ENCODE measurements at places on chromosomes 1 and 21. TPM values are rescaled to one million over a fixed set of nuclear protein-coding genes. Genes with fewer than 3 reads are reported as not detected.

DNA sequence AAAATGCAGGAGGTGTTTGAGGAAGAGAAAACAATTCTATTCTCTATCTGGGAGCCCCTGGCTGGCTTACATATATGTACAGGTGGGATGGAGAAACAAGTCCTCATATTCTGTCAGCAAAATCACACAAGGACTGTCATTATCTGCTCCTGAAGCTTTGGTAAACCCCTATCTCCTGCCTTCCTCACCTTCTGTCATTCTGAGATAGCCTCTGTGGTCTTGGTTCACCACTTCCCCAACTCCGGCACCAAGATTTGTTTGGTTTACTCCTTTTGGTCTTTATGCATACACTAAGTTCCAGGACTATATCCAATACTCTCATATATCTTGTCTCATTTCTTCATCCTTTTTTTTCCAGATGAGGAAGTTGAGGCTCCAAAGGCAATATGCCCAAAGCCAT, 551.1 kb downstream of the PLPP3 start:
- no peak overlapping the region for H3K27ac ChIP-seq
- no peaks in the 10 kb centered on the region for H3K36me3 ChIP-seq
- no peaks in the 10 kb centered on the region for H3K4me1 ChIP-seq
- no peak overlapping the region for H3K4me3 ChIP-seq

DNA sequence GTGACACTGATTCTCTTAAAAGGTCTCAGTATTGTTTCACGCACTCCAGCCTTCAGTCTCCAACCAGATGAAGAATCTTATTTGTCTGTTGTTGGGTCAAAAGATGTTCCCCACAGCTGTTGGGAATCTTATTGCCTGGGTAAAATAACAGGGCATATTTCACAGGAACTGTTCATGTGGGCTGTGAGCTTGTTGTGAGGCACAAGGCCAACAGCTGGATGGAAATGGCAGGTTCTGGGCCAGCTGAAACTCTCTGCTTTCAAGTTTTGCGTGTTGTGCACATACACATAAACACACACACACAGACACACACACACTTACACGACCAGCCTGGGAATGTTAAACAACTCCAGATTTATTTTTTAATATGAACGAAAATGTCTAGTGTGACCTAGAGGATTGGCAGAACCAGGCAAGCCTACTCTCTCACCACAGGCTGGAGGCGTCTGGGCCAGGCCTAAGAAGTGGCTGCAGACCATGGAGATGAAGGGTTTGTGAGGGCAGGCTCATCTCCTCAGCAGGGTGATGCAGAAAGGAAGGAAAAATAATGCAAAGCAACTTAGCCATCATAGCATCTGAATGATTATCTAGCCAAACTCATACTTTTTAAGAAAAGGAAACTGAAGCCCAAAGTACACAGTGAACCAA, 357.0 kb downstream of the TTLL7 start:
- peaks cover 5% of the 10 kb centered on the region for H3K4me1 ChIP-seq
- H3K27me3 ChIP-seq: no peaks in the 10 kb centered on the region
- H3K4me3 ChIP-seq: no peak overlapping the region
- H3K36me3 ChIP-seq: no peaks in the 10 kb centered on the region
- no peak for DNase-seq

DNA sequence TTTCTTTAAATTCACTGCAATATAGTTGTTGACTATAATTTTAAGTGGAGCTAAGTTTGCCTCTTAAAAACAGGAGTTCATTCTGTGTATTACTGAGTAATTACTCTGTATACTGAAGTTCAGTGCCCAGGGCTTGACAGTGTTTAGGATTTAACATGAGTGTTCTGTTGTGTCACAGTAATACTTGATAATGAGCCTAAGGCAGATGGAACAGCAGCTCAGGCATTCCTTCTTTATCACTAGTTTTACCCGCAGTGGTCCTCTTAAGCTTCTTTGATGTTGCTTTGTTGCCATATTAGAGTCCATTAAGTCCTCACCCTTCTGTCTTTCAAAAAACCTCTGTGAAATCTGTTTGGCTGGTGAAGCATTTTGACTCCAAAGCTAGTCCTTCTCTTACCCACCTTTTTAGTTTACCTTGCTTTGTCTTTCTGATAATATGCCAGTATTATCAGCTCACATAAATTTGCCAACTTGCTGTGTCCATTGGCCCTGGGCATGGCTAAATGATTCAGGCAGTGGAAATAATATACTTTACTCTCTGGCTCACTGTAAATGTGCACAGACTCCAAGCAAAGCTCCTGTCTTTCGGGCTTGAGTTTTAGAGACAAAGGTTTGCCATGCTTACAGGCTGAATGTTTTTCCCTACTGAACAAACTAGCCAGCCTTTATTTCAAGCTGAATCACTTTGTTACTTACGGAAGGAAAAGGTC, 17.7 kb downstream of the HIPK1 start:
- no peak for DNase-seq
- peak overlapping the region; percentile 61 for H3K4me3 ChIP-seq
- peak overlapping the region; percentile 98 for H3K27ac ChIP-seq
- peaks cover 85% of the 10 kb centered on the region for H3K4me1 ChIP-seq

DNA sequence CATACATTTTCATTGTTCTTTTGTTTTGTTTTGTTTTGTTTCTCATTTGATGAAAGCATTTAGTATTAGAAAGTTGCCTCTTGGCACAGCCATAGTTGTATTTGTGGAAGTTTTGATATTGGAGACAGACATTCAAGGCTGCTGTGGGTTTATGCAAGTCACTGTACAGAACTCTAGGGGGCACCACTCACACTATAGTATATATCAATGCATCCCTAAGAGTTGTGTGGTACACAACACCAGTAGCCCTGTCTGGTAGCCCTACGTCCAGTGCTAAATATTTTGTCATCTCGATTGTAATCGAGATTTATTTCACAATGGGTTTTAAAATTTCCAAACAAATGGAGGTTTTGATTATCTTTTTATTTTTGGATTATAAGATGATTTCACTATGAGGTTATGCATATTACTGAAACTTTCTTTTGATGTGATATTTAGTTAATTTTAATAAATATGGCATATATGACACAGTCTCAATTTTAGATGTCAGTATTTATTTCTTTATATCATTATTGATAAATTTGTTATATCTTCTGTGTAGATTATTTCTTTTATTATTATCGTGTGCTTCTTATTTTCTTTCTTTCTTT, 112.2 kb downstream of the NR5A2 start:
- H3K27ac ChIP-seq: no peak overlapping the region
- H3K4me3 ChIP-seq: no peak overlapping the region
- no peaks in the 10 kb centered on the region for H3K36me3 ChIP-seq
- DNase-seq: peak; percentile 35
- no peaks in the 10 kb centered on the region for H3K27me3 ChIP-seq

- no peak overlapping the region for H3K4me3 ChIP-seq
- H3K27ac ChIP-seq: no peak overlapping the region
- no peaks in the 10 kb centered on the region for H3K27me3 ChIP-seq
- no peak for DNase-seq
- H3K36me3 ChIP-seq: no peaks in the 10 kb centered on the region
Measured at GRCh38 chr1:93576746-93577145, 104.9 kb downstream of the BCAR3 start.

GRCh38 chr1:101150670-101151069, 86.1 kb upstream of the S1PR1 start:
- H3K4me3 ChIP-seq: no peak overlapping the region
- DNase-seq: no peak
- peak overlapping the region; percentile 40 for H3K27ac ChIP-seq
- peaks cover 68% of the 10 kb centered on the region for H3K4me1 ChIP-seq
- H3K36me3 ChIP-seq: no peaks in the 10 kb centered on the region

DNA sequence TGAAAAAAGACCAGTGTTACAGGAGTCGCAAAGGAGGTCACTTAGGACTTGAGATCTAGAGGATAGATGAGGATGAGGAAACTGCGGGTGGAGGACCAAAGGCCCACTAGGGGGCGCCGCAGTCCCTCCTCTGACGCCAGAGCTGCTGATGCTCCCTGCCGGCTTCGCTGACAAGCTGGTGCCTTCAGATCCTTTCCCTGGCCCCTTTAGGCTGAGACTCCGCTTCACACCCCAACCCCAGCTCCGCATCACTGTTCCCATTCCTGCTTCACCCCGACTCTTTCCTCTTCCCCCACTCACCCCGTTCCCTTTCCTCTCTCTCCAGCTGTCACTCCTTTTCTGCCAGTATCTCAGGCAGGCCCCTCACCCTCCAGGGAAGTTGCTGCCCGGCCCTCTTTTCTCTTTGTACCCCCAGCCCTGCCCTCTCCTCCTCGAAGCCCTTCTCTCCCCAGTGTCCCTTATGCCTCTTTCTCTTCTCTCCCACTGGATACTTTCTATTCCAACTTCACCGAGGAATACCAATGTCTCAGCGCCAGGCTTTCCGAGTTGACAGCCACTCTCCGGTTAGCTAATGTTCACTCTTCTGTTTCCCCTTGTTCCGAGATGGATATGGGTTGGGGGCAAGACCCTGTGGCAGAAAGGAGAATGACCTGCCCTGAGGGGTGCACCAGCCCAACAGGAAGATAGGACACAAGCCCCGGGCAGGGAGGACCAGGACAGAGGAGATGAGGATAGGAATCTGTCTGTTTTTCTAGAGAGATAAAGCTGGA, 4.5 kb downstream of the KCNJ9 start:
- no peak overlapping the region for H3K27ac ChIP-seq
- H3K27me3 ChIP-seq: peaks cover 24% of the 10 kb centered on the region
- H3K4me3 ChIP-seq: no peak overlapping the region
- H3K4me1 ChIP-seq: peaks cover 12% of the 10 kb centered on the region

DNA sequence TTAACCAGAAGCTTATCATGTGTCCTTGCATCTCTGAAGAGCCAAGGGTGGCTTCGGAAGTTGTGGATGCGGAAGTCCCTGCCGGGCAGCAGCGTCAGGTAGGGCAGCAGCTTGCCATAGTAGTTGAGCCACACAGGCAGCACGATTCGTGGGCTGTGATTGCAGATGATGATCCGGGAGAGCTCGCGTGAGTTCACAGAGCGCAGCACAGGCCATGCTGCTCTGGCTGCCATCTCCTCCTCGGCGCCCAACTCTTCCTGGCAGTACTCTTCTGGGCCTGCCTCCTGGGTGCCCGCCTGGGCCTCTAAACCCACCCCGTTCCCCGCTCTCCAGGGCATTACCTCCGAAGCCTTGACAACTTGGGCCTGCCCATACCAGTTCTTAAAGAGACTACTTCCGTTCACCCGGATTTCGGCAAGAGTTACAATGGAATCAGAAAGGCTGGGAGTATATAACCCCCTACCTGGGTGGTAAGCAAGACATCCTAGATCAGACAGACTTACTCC, at the start of gene VHLL:
Gene VHLL (minus strand): TSS at position 456 of the 506 bp plus-strand sequence. CDS start 118 bp downstream, at position 338.
- H3K4me1 ChIP-seq: peaks cover 23% of the 10 kb centered on the region
- no peak for DNase-seq
- no peaks in the 10 kb centered on the region for H3K36me3 ChIP-seq
- no peaks in the 10 kb centered on the region for H3K27me3 ChIP-seq

- peaks cover 14% of the 10 kb centered on the region for H3K36me3 ChIP-seq
- no peak overlapping the region for H3K27ac ChIP-seq
- DNase-seq: no peak
- H3K4me1 ChIP-seq: peaks cover 43% of the 10 kb centered on the region
- H3K4me3 ChIP-seq: no peak overlapping the region
Measured at GRCh38 chr1:234507626-234508387, 28.8 kb upstream of the TARBP1 start.

GRCh38 chr21:25577424-25578055, 29.7 kb downstream of the MRPL39 start:
- H3K4me3 ChIP-seq: peak overlapping the region; percentile 41
- no peaks in the 10 kb centered on the region for H3K27me3 ChIP-seq
- DNase-seq: no peak
- peak overlapping the region; percentile 94 for H3K27ac ChIP-seq

DNA sequence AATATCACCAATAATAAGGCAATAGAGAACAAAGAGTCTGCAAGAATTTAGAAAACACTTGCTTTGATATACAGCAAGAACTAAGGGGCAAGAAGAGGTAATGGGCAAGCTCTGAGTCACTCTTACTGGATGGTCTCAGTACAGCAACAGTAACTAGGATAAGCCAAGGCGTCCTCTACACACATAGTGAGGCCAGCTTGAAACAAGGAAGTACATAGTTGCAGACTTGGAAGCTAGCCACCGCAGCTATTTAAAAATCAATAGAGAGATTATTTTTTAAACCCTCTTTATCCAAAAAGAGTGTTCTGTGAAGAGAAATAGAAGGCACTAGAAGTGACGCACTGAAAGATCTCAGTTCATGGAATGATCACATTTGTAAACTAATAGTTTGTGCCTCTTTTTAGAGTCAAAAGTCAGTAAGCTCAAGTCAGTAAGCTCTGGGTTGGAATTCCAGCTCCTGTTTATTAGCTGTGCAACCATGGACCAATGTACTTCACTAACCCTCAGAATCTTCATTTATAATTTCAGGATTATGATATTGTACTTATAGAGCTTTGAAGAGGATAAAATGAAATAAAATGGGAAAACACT, 118.6 kb downstream of the AKT3 start:
- H3K27ac ChIP-seq: no peak overlapping the region
- H3K4me3 ChIP-seq: no peak overlapping the region
- H3K4me1 ChIP-seq: peaks cover 5% of the 10 kb centered on the region
- peaks cover 3% of the 10 kb centered on the region for H3K36me3 ChIP-seq
- no peaks in the 10 kb centered on the region for H3K27me3 ChIP-seq
- no peak for DNase-seq

- H3K27ac ChIP-seq: no peak overlapping the region
- H3K4me1 ChIP-seq: peaks cover 56% of the 10 kb centered on the region
- H3K4me3 ChIP-seq: no peak overlapping the region
- no peaks in the 10 kb centered on the region for H3K36me3 ChIP-seq
Measured at GRCh38 chr1:51299185-51299885, 31.0 kb downstream of the TTC39A start.

DNA sequence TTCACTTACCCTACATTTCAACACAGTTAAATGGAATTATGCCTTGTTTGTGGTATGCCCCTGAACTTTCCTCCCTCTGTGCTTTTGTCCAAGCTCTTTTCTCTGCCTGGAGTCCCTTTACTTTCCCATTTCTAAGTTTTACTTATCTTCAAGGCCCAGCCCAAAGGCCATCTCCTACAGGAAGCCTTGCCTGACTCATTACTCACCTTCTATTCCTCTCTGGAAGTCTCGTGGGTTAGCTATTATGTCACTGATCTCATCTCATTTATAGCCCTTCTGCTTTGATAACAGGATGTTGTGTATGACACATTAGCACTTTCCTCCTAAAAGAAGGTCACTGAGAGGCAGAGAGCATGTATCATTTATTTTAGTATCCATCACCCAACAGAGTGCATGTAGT, 78.8 kb upstream of the CD1D start:
- H3K4me1 ChIP-seq: peaks cover 9% of the 10 kb centered on the region
- H3K27me3 ChIP-seq: no peaks in the 10 kb centered on the region
- no peaks in the 10 kb centered on the region for H3K36me3 ChIP-seq
- H3K4me3 ChIP-seq: no peak overlapping the region
- no peak for DNase-seq

GRCh38 chr1:239185245-239185619, 201.1 kb upstream of the CHRM3 start:
- no peaks in the 10 kb centered on the region for H3K36me3 ChIP-seq
- H3K4me3 ChIP-seq: no peak overlapping the region
- H3K27me3 ChIP-seq: no peaks in the 10 kb centered on the region
- DNase-seq: no peak

Gene NBPF11
- total RNA-seq: 16.1 TPM

Gene NBPF6
- not detected for total RNA-seq

Gene TMPRSS2
- total RNA-seq: not detected

Gene GNB1
- 350 TPM for total RNA-seq

Gene TGFBR3
- total RNA-seq: 8.1 TPM

Gene CLCA4
- not detected for total RNA-seq

Gene OR2L13
- 0.14 TPM for total RNA-seq

Gene RPTN
- not detected for total RNA-seq

Gene TCP10L
- 0.56 TPM for total RNA-seq

Gene RNF223
- total RNA-seq: 0.12 TPM

Gene SZRD1
- total RNA-seq: 151 TPM
